GM12864 (cell line): ENCODE measurements at places on chromosomes 2 and 18.

GRCh38 chr2:109613081-109613921, 465 bp downstream of the SEPTIN10 start:
- DNase-seq = no peak

- DNase-seq = no peak
These were observed 31.1 kb upstream of the GMCL1 start for GRCh38 chr2:69798290-69798908.

- no peak for DNase-seq
These were observed 97.6 kb downstream of the NDUFA10 start for GRCh38 chr2:239927424-239927981.

DNA sequence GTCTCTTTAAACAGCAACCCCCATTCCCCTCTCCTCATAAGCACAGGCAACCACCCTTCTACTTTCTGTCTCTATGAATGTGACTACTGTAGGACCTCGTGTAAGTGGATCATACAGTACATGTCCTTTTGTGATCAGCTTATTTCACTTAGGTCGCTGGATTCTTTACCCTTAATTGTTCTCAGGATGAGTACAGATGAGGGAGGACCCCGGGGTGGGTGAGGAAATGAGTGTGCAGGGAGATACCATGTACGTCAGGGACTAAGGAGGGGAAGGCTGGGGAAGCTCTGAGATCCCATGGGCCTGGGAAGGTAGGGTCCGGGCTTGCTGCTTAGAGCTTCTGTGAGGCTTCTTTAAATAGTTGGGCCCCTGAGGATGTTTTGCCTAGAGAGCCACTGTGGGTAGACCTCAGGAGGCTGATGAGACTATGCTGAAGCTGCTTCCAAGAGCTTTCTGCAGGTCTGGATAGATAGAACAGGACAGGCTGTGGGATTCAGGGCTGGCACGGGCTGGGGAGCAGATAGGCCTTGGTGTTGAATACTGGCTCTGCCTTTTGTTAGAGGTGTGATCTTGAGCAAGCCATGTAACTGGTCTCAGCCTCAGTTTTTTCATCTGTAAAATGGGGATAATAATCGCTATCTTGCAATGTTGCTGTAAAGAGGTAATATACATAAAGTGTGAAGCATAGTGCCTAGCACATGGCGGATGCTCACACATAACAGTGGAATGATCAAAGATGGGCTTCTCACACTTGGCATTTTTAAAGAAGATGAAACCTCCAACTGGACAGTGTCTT, 155.3 kb downstream of the PRKCE start:
- DNase-seq = no peak

- DNase-seq = no peak
These were observed 404.7 kb upstream of the CDH2 start for GRCh38 chr18:28581521-28582071.

- no peak for DNase-seq
These were observed 1.0 kb downstream of the MARS2 start for GRCh38 chr2:197705912-197706838.

DNA sequence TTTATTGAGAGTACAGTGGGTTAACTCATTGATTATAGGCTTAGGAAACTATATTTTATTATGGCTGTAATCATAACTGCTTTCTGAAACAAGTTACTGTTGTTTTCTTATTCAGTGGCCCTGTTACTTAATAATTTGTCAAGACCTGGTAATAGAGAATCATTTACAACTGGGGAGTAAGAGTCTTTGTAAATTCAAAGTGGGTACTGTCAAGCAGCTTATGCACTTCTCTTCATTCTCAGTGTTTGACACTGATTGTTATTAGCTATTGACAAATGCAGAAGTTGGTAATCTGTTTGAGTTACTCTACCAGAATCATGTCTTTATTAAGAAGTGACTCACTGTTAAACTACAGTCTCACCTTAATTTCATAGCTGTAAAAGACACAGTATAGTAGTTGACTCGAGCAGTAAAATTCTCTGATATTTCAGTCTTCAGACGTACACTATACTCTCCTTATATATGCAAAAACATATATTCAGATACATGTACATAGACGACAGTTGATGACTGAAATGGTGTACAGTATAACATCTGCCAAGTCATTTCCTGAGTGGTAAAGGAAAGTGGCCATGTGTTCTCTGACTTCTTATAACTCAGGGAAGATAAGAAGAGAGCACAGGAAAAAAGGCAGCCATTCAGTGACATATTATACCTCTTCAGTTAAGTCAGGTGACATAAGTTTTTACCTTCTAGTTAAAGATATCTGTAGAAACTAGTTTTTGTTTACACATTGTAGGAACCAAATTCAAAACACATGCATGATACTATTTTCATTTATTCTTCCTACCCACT, 36.0 kb upstream of the TTC27 start:
- no peak for DNase-seq
